ENCODE measurements at places on chromosomes 3 and 15.

DNA sequence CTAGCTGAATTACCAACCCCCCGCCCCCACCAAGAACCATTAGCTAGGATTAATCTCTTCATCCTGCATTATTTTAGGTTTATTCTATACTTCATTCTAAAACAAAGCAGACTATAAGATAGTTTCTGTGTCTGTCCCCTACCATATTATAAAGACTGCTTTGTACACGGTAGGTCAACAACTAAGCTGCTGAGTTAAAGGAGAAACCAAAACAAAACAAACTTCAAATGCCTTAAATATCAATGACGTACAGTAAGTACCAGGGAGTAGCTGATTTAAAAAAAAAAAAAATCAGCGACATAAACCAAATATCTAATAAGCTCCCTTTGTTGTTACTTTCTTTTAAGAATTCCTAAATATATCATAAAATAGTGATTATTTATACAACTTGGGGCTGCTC is 7.8 kb upstream of the VGLL4 start:
- DNase-seq = no peak

- DNase-seq = no peak
Observed at GRCh38 chr3:127674101-127674721, 1.5 kb downstream of the ABTB1 start.

DNA sequence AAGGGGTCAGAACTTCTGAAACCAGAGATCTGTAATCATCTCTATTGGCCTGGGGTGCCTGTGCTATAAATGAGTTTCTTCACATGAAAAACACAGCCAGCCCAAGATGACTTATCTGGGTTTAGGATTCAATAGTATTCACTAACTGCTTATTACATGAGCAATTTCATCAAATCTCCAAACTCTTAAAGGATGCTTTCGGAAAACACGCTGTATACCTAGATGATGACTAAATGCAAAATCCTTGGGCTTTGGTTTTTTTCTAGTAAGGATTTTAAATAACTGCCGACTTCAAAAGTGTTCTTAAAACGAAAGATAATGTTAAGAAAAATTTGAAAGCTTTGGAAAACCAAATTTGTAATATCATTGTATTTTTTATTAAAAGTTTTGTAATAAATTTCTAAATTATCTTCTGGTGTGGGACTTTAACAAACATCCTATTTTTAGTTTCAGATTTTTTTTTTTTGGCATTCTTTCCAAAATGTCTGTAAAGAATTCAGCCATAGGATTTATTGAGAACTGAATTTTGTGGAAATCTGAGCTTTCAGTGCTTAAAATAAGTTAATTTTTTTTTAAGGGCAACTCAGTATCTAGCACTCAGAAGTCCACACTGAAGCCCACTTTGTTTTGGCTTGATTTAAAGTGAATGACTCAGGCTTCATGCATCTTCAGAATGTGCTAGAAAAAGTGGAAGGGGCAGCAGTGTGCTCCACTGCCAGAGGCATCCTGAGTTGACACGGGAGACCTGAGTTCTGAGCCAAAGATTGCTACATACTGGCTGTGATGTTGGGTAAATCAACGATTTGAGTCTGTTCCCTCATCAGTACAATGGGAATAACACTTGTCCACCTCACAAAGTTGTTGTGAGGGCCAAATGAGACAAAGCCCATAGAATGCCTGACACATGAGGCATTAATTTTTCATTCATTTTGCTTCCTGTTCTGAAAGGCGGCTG is 18.7 kb downstream of the TMEM43 start:
- no peak for DNase-seq

DNA sequence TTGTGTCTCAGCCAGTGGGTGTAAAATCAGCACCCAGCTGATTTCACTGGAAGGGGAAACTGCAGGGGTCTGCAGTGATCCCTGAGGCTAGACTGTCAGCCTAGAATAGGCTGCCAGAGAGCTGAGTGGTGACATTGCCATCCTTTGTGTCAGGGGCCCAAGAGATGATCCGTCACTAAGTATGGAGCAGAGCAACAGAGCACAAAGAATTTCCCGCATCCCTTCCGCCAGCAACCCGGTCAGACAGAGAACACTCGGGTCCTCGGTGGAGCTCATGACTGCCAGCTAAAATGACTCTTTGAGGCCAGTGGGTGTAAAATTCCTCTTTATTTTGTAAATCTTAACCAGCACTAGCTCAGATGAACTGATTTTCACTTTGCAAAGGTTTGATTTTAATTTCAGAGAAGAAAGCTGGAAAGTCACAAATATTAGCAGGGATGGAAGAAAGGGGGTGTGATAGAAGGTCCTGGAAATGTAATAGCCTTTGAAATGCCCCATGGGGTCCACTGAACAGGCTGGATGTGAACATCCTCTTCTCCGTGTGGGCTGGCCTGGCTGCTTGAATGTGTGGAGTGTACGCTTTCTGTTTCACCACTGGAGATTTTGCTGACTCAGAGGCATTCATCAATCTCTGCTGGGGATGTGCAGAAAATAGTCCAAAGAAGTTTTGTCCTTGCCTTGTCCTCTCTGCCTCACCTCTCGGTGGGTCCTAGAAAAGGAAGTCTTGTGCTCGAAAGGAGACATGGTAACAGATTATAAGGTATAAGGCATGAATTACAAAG is 138.8 kb downstream of the SV2B start:
- no peak for DNase-seq

DNA sequence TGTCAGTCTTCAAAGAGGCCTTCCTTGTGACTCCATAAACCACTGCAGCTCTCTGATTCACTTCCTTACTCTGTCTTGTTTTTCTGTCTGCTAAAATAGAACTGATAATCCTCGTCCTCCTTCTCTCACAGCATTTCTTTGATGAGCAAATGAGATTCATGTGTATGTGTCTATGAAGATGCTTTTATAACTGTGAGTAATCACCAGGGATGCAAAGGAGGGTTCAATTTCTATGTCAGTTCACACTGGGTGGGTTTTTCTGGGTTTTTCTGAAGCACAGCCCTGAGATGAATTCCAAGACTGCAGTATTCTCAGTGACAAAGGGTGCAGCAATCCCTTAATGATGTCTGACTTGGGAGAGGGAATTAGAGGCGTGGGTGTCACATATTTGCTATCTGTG is 746.6 kb upstream of the CFAP20DC start:
- DNase-seq = no peak

GRCh38 chr3:9715136-9715535 is 11.5 kb downstream of the CPNE9 start:
- DNase-seq = no peak

GRCh38 chr15:31511707-31512310 is 185.2 kb downstream of the KLF13 start:
- DNase-seq = peak; percentile 4

DNA sequence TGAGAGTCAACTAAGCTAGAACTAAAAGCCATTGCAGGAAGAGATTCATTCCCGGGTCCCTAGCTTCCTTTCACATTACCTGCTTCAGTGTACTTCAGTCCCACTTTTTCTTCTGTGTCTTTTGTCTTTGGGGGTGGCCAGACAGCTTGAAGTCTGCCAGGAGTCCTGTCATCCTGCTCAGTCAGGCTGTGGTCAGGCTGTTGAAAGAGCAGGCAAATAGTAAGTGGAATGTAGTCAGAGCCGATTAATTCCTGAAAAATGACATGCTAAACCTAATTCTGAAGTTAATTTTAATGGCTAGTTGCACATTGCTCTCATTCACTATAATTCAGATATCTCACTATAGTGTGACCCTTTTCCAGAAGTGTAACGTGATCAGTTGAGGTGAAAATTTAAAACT is 129.6 kb downstream of the FMN1 start:
- DNase-seq = no peak

GRCh38 chr3:47890126-47890827 is 87.3 kb downstream of the DHX30 start:
- no peak for DNase-seq

DNA sequence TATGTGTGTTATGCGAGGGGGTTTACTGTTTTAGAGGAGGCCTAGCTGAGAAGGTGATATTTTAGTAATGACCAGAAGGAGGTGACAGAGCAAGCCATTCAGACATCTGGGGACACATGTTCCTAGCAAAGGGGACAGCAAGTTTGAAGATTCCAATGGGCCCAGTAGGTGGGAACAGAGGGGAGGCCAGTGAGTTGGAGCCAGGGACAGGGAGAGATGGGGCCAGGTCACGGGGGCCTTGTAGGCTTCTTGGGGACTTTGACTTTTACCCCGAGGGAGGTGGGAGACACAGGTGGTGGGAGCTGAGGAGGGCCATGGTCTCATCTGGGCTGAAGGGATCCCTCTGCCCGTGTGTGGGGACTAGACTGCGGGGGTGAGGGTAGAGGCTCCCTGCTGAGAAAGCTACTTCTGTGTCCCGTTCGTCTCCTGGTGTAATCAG is 72.5 kb downstream of the MGLL start:
- no peak for DNase-seq

GRCh38 chr15:69088300-69088965 is 72.0 kb upstream of the GLCE start:
- DNase-seq = no peak

- DNase-seq = no peak
Observed at GRCh38 chr3:174598885-174599439, 260.2 kb upstream of the NAALADL2 start.

Data from activated naive CD4-positive, alpha-beta T cell (primary cell).